ENCODE measurements at places on chromosomes 16 and 17.

DNA sequence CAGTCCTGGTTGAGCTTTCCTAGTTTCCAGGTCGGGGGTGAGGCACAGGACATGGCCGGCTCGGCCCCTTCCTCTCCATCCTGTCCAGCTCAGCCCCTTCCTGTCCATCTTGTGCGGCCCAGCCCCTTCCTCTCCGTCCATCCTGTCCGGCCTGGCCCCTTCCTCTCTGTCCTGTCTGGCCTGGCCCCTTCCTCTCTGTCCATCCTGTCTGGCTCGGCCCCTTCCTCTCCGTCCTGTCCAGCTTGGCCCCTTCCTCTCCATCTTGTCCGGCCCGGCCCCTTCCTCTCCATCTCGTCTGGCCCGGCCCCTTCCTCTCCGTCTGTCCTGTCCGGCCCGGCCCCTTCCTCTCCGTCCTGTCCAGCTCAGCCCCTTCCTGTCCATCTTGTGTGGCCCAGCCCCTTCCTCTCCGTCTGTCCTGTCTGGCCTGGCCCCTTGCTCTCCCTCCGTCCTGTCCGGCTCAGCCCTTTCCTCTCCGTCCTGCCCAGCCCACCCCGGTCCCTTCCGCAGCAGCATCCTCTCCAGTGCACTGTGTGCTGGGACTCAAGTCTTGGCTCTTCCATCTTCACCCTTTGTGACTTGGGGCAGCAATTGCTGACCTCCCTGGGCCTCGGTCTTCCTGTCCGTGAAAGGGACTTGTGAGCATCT is 5.5 kb upstream of the ZNF750 start:
- no peak for DNase-seq

- no peak for DNase-seq
Measured at GRCh38 chr16:85959686-85960085, 60.7 kb downstream of the IRF8 start.

- peak; percentile 84 for DNase-seq
Measured at GRCh38 chr16:57795431-57795878, 6.8 kb downstream of the KIFC3 start.

DNA sequence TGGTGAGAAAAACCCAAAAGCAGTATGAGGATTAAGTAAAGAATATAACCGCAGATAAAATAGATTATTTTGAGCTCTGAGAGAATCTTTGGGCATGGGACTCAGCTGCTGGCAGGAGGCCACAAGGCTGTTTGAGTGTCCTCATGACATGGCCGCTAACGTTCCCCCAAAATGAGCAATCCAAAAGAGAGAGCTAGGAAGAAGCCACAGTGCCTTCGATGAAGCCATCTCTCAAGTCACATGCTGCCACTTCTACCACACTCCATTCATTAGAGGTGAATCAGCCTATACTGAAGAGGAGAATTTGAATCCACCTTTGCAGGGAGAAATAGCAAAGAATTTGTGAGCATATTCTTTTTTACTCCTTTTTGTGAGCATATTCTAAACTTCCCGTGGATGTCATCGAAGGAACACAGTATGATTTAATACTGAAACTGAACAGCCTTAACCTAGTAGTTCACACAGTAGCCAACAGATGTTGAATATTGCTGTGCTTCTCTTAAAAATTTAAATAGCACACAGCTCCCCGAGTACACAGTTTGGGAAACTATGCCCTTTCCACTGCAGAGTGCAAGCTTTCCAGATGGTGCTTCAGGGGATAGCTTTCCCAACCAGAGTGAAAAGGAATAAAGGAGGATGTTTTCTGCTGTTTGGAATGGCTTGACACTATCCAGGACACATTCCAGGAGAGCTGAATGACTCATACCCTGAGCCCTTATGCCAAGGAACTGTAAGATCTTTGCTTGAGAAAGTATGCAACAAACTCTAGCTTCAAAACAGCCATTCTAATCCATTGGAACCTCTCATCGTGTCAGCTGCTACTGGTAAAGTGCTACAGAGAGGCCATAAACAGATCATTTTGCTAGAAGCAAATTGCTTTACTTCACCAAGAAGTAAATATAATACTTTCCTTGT is 33.9 kb downstream of the ANKFY1 start:
- DNase-seq = peak; percentile 99

DNA sequence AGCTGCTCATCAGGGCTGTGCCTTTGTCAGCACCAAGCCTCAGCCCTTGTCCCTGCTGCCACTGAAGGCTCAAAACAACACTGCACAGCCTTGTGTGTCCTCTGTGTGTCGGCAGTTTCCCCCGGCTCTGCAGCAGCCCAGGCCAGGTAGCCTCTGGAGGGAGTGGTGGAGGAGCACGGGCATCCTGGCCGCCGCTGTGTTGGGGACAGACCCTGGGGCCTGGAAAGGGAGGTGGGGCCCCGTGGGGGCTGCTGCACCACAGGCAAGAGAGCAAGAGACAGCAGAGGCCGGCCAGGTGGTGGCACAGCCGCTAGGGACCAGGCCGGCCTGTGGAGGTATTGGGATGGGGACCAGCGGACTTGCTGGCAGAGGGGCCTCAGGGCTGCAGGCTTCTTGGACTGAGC is 96.9 kb upstream of the ZNF750 start:
- DNase-seq = no peak

GRCh38 chr17:34146440-34147043 is 108.5 kb upstream of the CCL2 start:
- DNase-seq = peak; percentile 15

- DNase-seq = no peak
Measured at GRCh38 chr17:7019367-7019766, 3.5 kb upstream of the BCL6B start.

GRCh38 chr16:11100239-11100750 is 155.7 kb downstream of the SOCS1 start:
- peak; percentile 63 for DNase-seq

DNA sequence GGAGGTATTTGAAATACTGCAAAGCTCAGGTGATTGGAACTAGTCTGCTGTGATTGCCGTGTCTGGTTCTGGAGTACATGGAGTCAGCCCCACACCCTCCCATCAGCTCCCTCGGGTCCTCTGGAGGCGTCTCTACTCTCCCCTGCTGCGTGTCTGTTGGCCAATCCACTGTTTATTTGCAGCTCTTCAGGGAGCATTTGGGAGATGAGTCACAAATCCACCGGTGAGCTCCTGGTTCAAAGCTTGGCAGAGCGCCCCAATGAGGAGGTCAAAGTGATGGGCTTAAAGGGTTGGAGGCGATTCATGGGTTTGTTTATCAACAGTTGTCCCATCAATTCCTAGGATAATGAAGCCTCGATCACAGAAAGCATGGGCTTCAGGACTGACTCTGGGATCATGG is 14.6 kb downstream of the CALB2 start:
- DNase-seq = no peak

Measured in renal cortical epithelial cell (primary cell).